Suprapubic skin (tissue), 4 donors: ENCODE measurements at places on chromosomes 16 and 17.
A peak's percentile ranks its signal among the peaks of the same experiment; 100 is the strongest.

GRCh38 chr16:89618109-89618998, 4.9 kb downstream of the DPEP1 start:
- DNase-seq = no peak
- no peaks in the 10 kb centered on the region for H3K36me3 ChIP-seq
- peaks cover 25% of the 10 kb centered on the region for H3K27me3 ChIP-seq
- H3K4me3 ChIP-seq = no peak overlapping the region
- H3K27ac ChIP-seq = no peak overlapping the region
- peaks cover 11% of the 10 kb centered on the region for H3K4me1 ChIP-seq

DNA sequence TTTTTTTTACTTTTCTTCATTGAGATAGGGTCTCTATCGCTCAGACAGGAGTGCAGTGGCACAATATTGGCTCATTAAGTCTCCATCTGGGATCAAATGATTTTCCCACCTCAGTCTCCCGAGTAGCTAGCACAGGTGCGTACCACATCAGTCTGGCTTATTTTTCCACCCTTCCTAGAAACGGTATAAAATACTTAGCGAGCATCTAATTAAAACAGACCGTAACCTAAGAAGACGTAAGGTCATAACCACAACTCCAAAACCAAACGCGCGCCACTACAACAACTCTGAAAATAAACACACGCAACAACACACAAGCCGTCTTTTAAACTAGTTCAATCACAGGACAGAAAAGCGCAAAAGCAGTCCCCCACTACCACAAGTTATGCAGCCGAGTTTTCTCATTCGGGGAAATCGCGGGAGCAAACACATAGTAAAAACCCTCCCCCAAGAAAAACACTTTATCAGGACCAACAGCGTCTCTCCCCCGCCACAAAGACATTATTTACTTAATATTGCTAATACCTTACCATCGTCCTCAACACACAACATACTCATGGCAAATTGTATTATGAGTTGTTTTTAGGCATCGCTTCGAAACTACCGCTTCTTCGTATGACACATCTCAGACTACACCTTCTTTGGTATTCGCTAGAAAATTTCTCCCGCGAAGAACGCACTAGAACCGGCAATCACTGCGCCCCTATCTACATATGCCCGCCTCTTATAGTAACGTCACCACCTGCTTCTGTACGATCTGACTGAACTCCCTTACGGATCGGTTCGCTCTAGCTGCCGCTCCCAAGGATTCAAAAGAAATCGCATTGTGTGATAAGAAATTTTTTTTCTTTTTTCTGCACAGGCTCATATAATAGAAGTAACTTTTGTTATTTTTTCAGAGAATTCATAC, 32.8 kb downstream of the TEX14 start:
- DNase-seq = peak; percentile 82
- H3K36me3 ChIP-seq = no peaks in the 10 kb centered on the region
- peaks cover 5% of the 10 kb centered on the region for H3K4me1 ChIP-seq

DNA sequence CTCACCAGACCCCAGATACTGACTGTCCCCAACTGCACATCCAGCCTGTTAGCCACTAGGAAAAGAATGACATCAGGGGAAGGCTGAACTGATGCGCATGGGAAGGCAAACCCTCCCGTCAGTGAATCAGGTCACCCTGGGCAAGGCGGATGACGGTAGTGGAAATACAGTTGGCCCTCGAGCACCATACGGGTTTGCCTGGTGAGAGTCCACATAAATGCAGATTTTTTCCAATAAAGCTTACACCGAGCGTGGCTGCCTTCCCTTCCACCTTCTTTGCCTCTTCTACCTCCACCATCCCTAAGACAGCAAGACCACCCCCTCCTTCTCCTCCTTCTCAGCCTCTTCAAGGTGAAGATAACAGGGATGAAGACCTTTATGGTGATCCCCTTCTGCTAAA, 236.1 kb upstream of the TNRC6C start:
- no peaks in the 10 kb centered on the region for H3K36me3 ChIP-seq
- H3K4me1 ChIP-seq = peaks cover 5% of the 10 kb centered on the region
- peaks cover 3% of the 10 kb centered on the region for H3K27me3 ChIP-seq
- DNase-seq = no peak
- H3K4me3 ChIP-seq = no peak overlapping the region
- H3K27ac ChIP-seq = no peak overlapping the region

GRCh38 chr16:50474138-50474537, 74.1 kb upstream of the NKD1 start:
- DNase-seq = peak; percentile 23
- peaks cover 9% of the 10 kb centered on the region for H3K27me3 ChIP-seq
- no peaks in the 10 kb centered on the region for H3K36me3 ChIP-seq

- DNase-seq = no peak
- no peaks in the 10 kb centered on the region for H3K36me3 ChIP-seq
- no peak overlapping the region for H3K4me3 ChIP-seq
- no peaks in the 10 kb centered on the region for H3K4me1 ChIP-seq
- H3K27ac ChIP-seq = no peak overlapping the region
Measured at GRCh38 chr17:41444640-41445039, 3.9 kb upstream of the KRT38 start.

- H3K4me3 ChIP-seq = peak overlapping the region; percentile 43
- H3K36me3 ChIP-seq = no peaks in the 10 kb centered on the region
- no peaks in the 10 kb centered on the region for H3K27me3 ChIP-seq
- DNase-seq = no peak
- H3K27ac ChIP-seq = peak overlapping the region; percentile 80
- H3K4me1 ChIP-seq = peaks cover 42% of the 10 kb centered on the region
Measured at GRCh38 chr16:84196727-84197394, 5.9 kb downstream of the ADAD2 start.

DNA sequence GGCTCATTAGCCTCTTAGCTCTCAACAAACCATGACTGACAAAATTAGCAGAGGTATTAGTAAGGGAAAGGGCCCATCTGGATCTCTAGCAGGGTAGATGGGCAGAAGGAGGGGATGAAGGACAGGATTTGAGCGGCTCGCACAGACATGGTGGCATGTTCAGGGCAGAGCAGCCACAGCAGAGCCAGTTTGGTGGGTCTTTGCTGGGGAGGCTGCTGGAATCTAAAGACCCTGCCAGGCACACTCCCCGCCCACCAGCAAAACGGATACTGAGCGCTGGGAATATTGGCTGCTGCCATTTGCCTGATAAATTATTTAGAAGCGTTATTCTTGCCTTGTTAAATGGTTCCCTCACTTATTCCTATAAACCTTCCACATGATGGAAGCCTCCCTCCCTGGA, 20.7 kb upstream of the NAT9 start:
- H3K27ac ChIP-seq = no peak overlapping the region
- H3K4me3 ChIP-seq = no peak overlapping the region
- peaks cover 89% of the 10 kb centered on the region for H3K36me3 ChIP-seq
- H3K4me1 ChIP-seq = no peaks in the 10 kb centered on the region

DNA sequence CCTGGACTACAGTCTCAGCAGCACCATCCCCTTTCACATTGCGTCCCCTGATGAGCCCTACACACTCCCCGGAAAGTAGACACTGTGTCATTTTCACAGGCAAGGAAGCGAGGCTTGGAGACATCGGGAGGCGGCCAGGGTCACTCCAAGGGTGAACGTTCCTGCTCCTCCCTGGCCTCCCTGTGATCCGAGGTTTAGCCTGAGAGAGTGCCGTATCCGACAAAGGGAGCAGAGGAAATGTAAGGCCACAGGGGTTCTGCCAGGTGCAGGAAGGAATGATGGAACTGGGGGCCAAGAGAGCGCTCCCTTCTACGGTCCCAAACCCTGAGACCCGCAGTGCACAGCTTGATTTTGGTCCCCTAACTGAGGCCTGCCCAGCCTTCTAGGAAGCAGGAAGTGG, 8.0 kb upstream of the PIK3R6 start:
- H3K27me3 ChIP-seq = peaks cover 17% of the 10 kb centered on the region
- H3K36me3 ChIP-seq = no peaks in the 10 kb centered on the region
- no peak for DNase-seq
- H3K4me1 ChIP-seq = no peaks in the 10 kb centered on the region
- no peak overlapping the region for H3K27ac ChIP-seq
- H3K4me3 ChIP-seq = no peak overlapping the region

- no peak for DNase-seq
- peaks cover 15% of the 10 kb centered on the region for H3K4me1 ChIP-seq
- no peak overlapping the region for H3K27ac ChIP-seq
- no peak overlapping the region for H3K4me3 ChIP-seq
Measured at GRCh38 chr16:15545544-15545943, 97.4 kb downstream of the MARF1 start.
